ENCODE measurements at places on chromosomes 2 and 18.

- DNase-seq = no peak
Observed at GRCh38 chr2:119441376-119442225, 9.9 kb downstream of the TMEM37 start.

DNA sequence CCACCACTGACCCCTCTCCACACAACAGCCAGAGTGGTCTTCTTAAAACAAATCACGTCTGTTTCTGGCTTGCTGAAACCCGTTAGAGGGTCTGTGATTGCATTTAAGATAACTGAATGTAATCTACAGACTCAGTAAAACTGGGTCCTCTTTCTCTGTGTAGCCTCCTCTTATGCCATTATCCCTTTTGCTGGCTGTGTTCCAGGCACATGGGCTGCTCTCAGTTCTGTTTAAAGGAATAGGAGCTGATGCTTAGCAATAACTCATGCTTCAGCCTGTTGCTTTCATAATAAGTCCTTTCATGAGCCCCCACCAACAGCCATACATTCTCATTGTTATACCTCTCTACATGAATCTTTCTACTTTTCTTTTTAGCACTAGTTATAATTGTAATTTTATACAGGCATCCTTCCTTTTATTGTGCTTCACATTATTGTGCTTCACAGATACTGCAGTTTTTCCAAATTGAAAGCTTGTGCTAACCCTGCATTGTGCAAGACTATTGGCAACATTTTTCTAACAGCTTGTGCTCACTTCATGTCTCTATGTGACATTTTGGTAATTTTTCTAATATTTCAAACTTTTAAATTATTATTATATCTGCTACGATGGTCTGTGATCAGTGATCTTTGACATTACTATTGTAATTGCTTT, 782.6 kb downstream of the MBD2 start:
- DNase-seq = no peak

- DNase-seq = no peak
Observed at GRCh38 chr2:165840333-165840958, 46.4 kb upstream of the GALNT3 start.

- DNase-seq = no peak
Observed at GRCh38 chr2:114009205-114009944, 119.5 kb downstream of the ACTR3 start.

GRCh38 chr18:10365021-10365500, 89.4 kb upstream of the APCDD1 start:
- no peak for DNase-seq

All from trophoblast cell (in vitro differentiated cells and primary cell).